Naive B cell (primary cell): ENCODE measurements at places on chromosomes 3 and 15.

DNA sequence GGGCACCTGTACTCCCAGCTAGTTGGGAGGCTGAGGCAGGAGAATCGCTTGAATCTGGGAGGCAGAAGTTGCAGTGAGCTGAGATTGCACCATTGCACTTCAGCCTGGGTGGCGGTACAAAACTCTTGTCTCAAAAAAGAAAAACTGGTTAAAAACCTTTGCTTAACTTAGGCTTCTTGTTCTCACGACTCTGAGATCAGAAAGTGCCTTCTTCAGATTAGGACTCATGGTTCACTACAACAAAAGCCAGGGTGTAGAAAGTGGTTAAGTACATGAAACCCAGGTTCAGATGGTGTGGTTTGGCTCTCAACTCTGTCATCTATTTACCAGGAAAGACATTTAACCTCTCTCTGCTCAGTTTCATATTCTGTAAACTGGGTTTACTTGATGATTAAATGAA is 168.4 kb downstream of the TUSC7 start:
- DNase-seq: no peak

- no peak for DNase-seq
These were observed 78.2 kb upstream of the UMPS start for GRCh38 chr3:124652009-124652408.

GRCh38 chr3:21755896-21756295 is 4.9 kb upstream of the ZNF385D start:
- DNase-seq: no peak

DNA sequence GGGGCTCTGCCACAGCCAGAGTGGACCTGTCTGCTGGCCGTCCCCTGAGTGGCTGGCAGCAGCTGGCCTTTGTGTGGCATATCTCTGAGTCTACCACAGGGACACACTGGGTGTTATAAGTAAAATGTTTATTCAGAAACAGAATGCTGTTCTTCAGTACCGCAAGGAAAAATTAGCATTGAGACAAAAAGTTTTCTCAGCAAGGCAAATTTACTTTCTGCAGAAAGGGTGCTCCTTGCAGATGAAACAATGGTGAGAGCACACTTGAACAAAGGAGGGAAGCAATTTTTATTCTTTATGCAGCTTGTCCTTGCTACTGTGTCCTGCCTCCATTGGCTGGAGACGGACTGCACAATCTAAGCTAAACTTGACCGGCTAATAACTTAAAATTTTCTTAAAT is 4.0 kb downstream of the TMEM89 start:
- no peak for DNase-seq

- no peak for DNase-seq
These were observed 28.0 kb downstream of the MB21D2 start for GRCh38 chr3:192889679-192890078.
